ENCODE measurements at places on chromosomes 4 and X. TPM values are rescaled to one million over a fixed set of nuclear protein-coding genes. Genes with fewer than 3 reads are reported as not detected.

GRCh38 chrX:24146283-24146949 lies 3.1 kb upstream of the ZFX start:
- no peaks in the 10 kb centered on the region for H3K27me3 ChIP-seq
- no peak for DNase-seq
- peaks cover 31% of the 10 kb centered on the region for H3K4me1 ChIP-seq
- H3K27ac ChIP-seq, result no peak overlapping the region
- no peaks in the 10 kb centered on the region for H3K36me3 ChIP-seq
- H3K4me3 ChIP-seq, result no peak overlapping the region

GRCh38 chrX:130120746-130121504 lies 10.6 kb upstream of the ELF4 start:
- no peaks in the 10 kb centered on the region for H3K27me3 ChIP-seq
- H3K4me1 ChIP-seq, result no peaks in the 10 kb centered on the region
- peak; percentile 40 for DNase-seq
- no peak overlapping the region for H3K27ac ChIP-seq

DNA sequence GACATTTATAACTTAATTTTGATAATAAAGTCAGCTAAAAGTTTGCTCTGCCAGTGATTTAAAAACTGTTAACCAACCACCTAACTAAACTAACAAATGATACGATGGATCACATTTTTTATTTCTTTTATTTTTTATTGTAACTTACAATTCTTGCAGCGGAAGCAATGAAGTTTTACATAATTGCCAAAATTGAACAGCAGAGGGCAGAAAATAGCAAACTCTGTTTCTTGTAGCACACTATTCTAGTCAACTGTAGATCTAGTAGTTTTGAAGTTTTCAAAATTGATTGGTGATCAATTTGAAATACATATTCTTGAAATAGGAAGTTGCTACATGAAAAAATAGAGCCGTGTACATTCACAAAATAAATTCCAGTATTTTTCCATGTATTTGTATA lies 2.8 kb upstream of the GRIA2 start:
- H3K4me1 ChIP-seq, result no peaks in the 10 kb centered on the region
- no peak for DNase-seq
- H3K36me3 ChIP-seq, result no peaks in the 10 kb centered on the region

GRCh38 chr4:27048429-27049238 lies 188.0 kb downstream of the STIM2 start:
- H3K27ac ChIP-seq, result no peak overlapping the region
- no peaks in the 10 kb centered on the region for H3K36me3 ChIP-seq
- DNase-seq, result no peak

DNA sequence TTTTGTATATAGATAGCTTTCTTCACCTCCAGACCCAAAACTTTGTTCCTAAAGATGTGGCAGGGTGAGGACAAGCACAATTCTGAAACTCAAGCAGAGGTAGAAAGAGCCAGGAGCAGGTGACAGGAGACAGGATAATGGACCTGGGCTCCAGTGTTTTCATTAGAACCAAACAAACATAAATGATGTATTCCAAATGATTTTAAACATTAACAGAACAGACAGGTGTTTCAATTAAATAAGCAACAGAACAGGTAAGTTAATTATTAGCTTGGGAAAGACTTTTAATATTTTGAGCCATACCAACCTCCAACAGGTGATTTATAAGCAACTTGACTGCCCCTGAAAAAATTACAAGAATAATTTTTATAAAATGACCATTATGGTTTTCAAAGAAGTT lies 459.4 kb upstream of the LCORL start:
- no peaks in the 10 kb centered on the region for H3K27me3 ChIP-seq
- no peak overlapping the region for H3K4me3 ChIP-seq
- no peak overlapping the region for H3K27ac ChIP-seq
- no peaks in the 10 kb centered on the region for H3K36me3 ChIP-seq

DNA sequence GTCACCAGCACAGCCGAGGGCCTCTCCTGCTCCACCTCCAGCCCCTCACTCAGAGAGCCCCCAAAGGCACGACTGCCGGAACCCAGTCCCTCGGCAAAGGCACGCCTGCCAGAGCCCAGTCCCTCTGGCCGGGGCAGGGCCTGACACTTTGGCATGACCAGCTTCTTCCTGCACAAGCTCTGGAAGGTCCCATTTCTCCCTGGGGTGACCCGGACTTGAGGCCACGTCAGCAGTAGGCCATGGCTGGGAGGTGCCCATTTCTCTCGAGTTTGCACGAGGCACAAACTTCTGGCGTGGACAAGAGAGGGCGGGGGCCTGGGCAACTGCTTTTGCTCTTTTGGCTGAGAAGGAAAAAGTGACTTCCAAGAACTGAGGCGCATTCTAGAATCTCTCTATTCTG lies 62.2 kb upstream of the GPR78 start:
- no peaks in the 10 kb centered on the region for H3K4me1 ChIP-seq
- DNase-seq, result no peak
- no peak overlapping the region for H3K4me3 ChIP-seq
- H3K27ac ChIP-seq, result no peak overlapping the region
- no peaks in the 10 kb centered on the region for H3K36me3 ChIP-seq

DNA sequence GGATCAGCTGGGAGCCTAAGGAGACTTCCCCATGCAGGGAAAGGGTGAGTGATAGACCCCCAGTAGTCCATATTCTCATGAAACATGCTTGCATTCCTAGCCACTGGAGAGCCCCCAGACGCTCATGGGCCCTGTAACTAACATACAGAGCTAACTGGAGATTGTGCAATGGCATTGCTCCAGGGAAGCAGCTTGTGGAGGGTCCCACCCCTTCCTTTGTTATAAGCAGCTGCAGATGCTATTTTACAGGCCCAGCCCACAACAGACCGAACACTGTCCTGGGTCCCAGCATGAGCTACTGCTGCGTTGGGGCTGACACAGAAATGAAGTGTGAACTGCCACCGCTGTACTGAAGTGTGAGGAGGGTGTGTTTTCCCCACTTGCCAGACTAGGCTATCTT lies 1465.7 kb upstream of the DIAPH2 start:
- H3K36me3 ChIP-seq, result no peaks in the 10 kb centered on the region
- DNase-seq, result no peak
- no peaks in the 10 kb centered on the region for H3K4me1 ChIP-seq
- no peaks in the 10 kb centered on the region for H3K27me3 ChIP-seq

DNA sequence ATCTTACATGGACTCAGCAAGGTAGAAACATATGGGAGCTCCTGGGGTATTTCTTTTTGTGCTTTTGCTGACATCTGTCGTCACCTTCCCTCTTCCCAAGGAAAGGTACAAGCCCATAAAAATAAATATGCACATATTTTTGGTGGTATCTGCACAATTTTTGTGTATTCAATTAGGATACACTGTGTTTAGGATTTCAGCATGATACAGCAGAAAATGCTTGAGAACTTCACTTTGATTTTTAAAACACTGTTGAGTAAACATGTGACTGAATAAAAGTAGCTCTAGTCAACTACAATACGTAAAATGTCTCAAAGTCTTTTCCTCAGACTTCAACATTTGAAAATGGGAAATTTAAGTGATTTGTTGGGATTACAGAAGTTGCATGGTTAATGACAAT lies 99.4 kb upstream of the SPANXC start:
- DNase-seq, result no peak
- H3K4me3 ChIP-seq, result no peak overlapping the region
- H3K4me1 ChIP-seq, result no peaks in the 10 kb centered on the region

- no peak overlapping the region for H3K4me3 ChIP-seq
- H3K4me1 ChIP-seq, result peaks cover 4% of the 10 kb centered on the region
- H3K27me3 ChIP-seq, result no peaks in the 10 kb centered on the region
- DNase-seq, result no peak
- no peaks in the 10 kb centered on the region for H3K36me3 ChIP-seq
Measured at GRCh38 chr4:71680706-71681105, 103.2 kb downstream of the GC start.

GRCh38 chr4:82561786-82562563 lies at the start of gene TMEM150C:
Gene TMEM150C, minus strand, starts transcription at chr4:82561988. Its CDS starts 57,331 bp downstream, at chr4:82504657.
- no peaks in the 10 kb centered on the region for H3K4me1 ChIP-seq
- peak; percentile 73 for DNase-seq
- H3K27me3 ChIP-seq, result no peaks in the 10 kb centered on the region
- H3K27ac ChIP-seq, result no peak within 1 kb of the TSS
- H3K4me3 ChIP-seq, result peak within 1 kb of the TSS; percentile 55
- no peaks in the 10 kb centered on the region for H3K36me3 ChIP-seq

- DNase-seq, result no peak
- no peaks in the 10 kb centered on the region for H3K27me3 ChIP-seq
- H3K4me3 ChIP-seq, result no peak overlapping the region
Measured at GRCh38 chr4:122003335-122003734, 51.5 kb upstream of the TRPC3 start.

DNA sequence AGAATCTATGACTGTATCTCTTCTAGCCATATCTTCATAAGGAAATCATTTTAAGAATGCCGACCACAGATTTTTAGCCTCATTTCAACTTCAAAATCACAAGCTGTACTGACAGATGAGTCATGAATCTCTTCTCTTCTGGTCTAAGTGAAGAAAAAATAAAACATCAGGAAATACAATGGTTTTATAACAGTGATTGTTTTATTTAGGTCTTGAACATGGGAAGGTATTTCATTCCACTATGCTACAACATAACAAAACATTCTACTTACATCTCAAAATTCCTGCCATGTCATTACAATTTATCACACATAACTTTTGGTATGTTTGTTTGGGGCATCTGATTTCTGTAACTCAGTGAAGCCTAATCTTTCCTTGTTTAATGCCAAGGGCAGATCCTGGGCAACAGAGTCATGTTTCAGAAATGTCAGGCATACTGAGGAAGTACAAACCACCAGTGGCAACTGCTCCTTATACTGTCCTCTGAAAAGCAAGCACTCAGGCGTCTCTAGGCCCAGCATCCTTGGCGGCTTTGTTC lies 325.0 kb downstream of the PDHA2 start:
- H3K4me3 ChIP-seq, result no peak overlapping the region
- H3K36me3 ChIP-seq, result no peaks in the 10 kb centered on the region
- H3K27me3 ChIP-seq, result no peaks in the 10 kb centered on the region
- DNase-seq, result no peak

DNA sequence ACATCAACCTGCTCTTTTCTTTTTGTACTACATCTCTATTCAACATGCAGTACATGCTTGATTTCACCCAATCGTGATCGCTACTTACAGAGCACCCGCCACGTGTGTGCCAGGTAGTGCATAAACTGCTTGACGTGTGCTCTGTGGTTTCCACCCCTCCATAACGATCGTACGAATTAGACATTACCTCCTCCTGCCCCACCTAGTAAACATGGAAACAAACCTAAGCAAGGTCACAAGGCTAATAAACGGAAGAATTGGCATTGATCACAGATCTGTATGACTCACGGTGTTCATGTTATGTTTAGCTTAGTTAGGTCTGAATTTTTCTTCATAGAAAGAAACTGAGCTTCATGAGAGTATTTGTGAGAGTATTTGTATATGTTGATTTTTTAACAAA lies 64.1 kb downstream of the STX18 start:
- no peaks in the 10 kb centered on the region for H3K27me3 ChIP-seq
- H3K36me3 ChIP-seq, result no peaks in the 10 kb centered on the region
- H3K4me3 ChIP-seq, result no peak overlapping the region
- no peak overlapping the region for H3K27ac ChIP-seq
- DNase-seq, result no peak
- no peaks in the 10 kb centered on the region for H3K4me1 ChIP-seq

The VSIG1 gene
- polyA plus RNA-seq, result 0.05 TPM

The NAT8L gene
- 7.2 TPM for polyA plus RNA-seq

The NPFFR2 gene
- polyA plus RNA-seq, result not detected

Data from pancreas (tissue), 10 donors.